ENCODE measurements at places on chromosomes 6 and 20.

DNA sequence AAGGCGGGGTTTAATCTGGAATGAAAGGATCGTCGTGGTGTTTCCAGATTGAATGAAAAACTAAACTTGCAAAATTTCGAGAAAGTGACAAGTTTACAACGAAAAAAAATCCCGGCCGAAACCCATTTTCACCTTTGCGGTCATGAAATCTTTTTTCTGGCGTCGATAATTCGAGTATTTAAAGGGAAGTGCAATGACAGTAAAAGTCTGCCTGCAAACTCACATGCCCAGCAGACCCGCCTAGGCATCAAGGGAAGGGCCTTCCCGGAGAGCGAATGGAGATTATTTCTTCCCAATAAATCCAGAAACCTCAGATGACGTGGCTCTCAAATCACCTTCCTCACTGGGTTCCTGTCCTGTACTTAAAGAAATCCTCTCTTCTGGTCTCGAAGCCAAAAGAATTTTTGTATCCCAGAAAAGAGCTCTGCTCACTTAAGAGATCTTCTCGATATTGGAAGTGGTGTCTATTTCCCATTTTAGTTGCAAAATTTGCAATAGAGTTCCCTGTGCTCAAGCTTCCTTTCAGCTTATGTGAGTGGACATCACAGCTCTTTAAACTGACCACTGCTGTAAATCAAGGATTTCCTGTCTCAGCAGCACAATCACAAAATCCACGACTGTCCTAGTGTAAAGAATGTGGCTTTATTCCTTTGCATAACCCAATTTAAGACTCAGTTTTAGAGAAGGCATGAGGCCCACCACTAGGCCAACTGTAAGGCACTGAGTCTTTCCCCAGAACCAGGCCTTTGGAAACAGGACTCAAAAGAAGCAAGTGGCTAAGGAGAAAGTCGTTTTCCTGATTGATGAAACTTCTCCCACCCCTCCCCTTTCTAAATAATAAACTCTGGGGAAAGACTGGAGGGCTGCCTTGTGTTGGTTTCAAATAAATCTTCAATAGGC lies 3.9 kb downstream of the OLIG3 start:
- DNase-seq, result no peak

GRCh38 chr20:63810730-63811490 lies 20.2 kb downstream of the ZBTB46 start:
- DNase-seq, result peak; percentile 55

DNA sequence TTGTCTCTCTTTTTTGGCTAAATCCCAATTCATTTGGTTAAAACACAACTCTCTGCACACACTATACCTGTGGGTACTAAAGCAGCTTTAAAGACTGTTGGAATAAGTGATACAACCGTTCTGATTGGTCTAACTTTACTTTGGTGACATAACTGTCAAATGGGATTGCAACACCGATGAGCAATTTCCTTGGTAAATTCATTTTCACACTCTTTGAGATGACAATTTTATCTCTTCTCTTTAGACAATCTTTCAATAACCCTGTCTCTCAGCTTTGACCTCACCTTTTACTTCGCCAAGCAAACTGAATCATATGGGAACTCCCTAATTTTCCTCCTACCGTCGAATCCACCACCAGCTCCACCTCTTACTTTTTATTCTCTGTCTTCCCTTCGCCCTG lies 60.8 kb downstream of the ECT2L start:
- DNase-seq, result no peak

DNA sequence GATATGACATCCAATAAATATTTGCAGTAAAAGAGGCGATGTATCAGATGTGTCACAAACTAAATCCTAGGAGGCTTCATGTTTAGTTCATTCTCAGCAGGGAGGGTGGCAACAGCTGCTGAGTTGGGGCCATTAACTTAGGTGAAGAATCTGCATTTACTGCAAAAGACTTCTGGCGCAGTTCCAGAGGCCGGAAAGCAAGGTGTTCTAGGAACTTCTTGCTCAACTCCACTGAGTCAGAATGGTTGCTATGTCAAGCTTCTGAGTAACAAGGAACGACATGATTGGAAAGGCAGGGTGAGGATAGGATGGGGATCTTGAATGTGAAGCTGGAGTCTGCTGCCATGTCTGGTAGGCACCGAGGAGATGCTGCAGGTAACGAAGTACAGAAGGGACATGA lies 11.7 kb downstream of the ADNP start:
- no peak for DNase-seq

- DNase-seq, result no peak
Measured at GRCh38 chr20:33787253-33787891, 23.8 kb upstream of the CHMP4B start.

GRCh38 chr6:36079601-36080000 lies 50.7 kb upstream of the MAPK13 start:
- no peak for DNase-seq

DNA sequence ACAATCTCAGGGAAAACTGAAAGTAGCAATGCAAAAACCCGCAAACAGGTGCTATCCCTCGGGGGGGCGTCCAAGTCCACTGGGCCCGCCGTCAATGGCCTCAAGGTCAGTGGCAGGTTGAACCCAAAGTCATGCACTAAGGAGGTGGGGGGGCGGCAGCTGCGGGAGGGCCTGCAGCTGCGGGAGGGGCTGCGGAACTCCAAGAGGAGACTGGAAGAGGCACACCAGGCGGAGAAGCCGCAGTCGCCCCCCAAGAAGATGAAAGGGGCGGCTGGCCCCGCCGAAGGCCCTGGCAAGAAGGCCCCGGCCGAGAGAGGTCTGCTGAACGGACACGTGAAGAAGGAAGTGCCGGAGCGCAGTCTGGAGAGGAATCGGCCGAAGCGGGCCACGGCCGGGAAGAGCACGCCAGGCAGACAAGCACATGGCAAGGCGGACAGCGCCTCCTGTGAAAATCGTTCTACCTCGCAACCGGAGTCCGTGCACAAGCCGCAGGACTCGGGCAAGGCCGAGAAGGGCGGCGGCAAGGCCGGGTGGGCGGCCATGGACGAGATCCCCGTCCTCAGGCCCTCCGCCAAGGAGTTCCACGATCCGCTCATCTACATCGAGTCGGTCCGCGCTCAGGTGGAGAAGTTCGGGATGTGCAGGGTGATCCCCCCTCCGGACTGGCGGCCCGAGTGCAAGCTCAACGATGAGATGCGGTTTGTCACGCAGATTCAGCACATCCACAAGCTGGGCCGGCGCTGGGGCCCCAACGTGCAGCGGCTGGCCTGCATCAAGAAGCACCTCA lies 166.3 kb downstream of the DTNBP1 start:
- no peak for DNase-seq

GRCh38 chr6:31010393-31011060 lies at the start of gene MUC22:
Gene MUC22 (plus strand): TSS chr6:31010474. CDS start chr6:31010707, 233 bp downstream.
- DNase-seq, result no peak
